GM13976 (cell line): ENCODE measurements at places on chromosomes 12 and 14.
A peak's percentile ranks its signal among the peaks of the same experiment; 100 is the strongest.

- DNase-seq = peak; percentile 18
Observed at GRCh38 chr14:97177016-97177415, 379.8 kb downstream of the VRK1 start.

DNA sequence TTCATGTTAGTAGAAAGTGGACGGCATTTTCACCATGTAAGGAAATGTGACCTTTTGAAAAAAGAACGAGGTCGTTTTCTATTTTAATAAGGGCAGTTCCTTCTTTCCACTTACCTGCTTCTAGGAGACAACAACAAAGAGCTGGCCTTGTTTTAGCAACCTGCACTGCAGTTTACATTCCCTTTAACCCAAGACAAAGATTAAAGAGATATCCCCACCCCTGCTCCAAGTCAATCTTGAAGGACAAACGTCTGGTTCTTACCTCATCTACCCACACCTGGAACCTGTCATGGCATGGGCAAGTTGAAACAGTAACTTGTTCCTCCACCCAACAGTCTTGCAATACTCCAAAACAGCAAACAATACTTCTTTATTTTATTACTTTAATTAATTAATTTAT, 32.7 kb downstream of the ZCCHC8 start:
- no peak for DNase-seq

GRCh38 chr14:63862163-63862562, 9.4 kb downstream of the SYNE2 start:
- no peak for DNase-seq

- no peak for DNase-seq
Observed at GRCh38 chr12:119369907-119370546, 35.5 kb downstream of the CCDC60 start.

- DNase-seq = no peak
Observed at GRCh38 chr14:77892381-77892871, 92.5 kb downstream of the ADCK1 start.

- DNase-seq = no peak
Observed at GRCh38 chr12:56679883-56680575, 8.1 kb downstream of the PTGES3 start.

- DNase-seq = no peak
Observed at GRCh38 chr14:93751946-93752655, 36.2 kb downstream of the PRIMA1 start.

DNA sequence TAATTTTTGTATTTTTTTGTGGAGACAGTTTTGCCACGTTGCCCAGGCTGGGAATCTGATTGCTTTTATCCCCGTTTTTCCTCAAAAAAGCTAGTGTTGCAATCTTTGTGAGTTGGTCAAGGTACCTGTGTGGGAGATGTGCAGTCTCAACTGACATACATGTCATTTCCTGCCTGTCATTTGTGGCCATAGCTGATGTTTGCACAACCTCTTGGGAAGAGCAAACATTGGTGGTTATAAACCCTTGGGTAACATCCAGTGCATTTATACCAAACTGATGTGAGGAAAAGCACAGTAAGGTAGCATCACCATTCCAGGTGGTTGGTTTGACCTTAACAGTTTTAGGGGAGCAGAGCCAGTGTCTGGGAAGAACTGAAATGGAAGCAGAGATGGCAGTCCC, 54.7 kb downstream of the ATG14 start:
- no peak for DNase-seq

GRCh38 chr12:93237235-93237915, 140.3 kb upstream of the NUDT4 start:
- no peak for DNase-seq
